ENCODE measurements at places on chromosomes 11 and 22.

- DNase-seq = no peak
These were observed 10.1 kb upstream of the FANCF start for GRCh38 chr11:22635689-22636088.

DNA sequence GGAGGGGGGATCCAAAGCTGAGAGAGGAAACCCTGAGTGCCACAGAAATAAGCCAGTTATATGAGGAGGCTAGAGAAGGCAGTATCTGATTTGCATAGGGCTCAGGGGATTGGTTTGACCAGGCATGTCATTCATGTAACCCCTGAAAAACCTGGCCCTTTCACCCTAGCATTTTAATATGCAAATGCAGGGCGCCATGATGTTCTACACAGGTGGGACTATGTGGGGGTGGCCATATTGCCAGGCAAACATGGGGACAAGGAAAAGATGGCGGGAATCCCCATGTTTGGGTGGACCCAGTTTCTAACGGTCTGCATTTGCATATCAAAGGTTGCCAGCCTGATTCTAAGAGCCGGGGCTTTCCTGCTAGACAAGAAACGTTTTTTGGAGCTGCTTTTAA, 27.2 kb downstream of the CSF2RB start:
- no peak for DNase-seq

- DNase-seq = no peak
These were observed 1188.2 kb upstream of the RAG2 start for GRCh38 chr11:37786214-37786755.

GRCh38 chr11:36107547-36107946, 163.7 kb downstream of the LDLRAD3 start:
- no peak for DNase-seq

DNA sequence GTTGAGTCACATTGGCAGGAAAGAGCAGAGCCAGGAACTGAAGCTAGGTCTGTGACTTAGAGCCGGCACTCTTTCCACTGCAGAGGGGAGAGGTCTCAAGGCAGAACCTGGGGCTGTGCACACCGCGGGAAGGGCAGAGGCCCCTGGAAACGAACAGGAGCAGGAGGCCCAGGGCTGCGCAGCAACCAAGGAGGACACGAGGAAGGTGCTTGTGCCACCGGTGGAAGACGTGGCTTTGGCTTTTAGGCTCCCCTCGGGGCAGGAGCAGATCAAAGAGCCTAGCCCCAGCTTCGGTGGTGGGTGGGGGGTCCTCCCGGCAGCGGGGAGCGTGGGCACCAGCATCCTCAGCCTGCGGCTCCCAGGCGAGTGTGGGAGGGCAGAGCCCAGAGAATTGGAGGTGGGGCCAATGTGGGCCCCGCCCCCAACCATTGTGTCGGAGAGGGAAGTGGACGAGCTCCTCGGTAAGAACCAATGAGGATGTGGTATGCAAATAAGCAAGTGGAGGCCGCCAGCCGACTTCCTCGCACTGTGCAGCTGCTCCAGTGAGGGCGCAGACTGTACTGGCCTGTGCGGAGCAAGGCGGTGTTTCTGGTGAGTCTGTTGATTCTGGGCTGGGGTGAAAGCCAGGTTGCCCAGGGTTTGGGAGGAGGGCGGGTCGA, at the start of gene CCDC116:
Gene CCDC116 (plus strand): TSS at position 524 of the 659 bp plus-strand sequence. CDS start 422 bp downstream, outside the sequence.
- DNase-seq = peak; percentile 18

GRCh38 chr11:114059278-114059983, at the start of gene ZBTB16:
Gene ZBTB16 (plus strand): TSS chr11:114059711. CDS start chr11:114063301, 3,590 bp downstream.
- peak; percentile 23 for DNase-seq

- DNase-seq = no peak
These were observed at the start of gene B3GAT1 for GRCh38 chr11:134412203-134413042. Gene B3GAT1 (minus strand): TSS chr11:134412242. CDS start chr11:134387659, 24,583 bp downstream.

GRCh38 chr22:19059481-19060278, 62.5 kb downstream of the DGCR2 start:
- no peak for DNase-seq

DNA sequence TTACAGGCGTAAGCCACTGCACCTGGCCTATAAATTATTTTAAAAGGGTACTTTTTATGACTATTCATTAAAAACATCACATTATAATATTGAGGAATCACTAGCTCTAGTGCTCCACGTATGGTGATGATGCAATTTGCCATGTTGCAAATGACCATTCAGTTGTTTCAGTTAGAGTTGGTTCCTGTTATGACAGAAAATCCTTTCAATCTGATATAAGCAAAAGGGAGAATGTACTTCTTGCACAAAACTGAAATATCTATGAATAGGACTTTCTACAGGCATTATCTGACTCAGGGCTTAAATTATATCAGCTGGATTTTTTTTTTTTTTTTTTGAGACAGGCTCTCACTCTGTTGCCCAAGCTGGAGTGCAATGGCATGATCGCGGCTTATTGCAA, 45.6 kb upstream of the RRM1 start:
- DNase-seq = no peak

DNA sequence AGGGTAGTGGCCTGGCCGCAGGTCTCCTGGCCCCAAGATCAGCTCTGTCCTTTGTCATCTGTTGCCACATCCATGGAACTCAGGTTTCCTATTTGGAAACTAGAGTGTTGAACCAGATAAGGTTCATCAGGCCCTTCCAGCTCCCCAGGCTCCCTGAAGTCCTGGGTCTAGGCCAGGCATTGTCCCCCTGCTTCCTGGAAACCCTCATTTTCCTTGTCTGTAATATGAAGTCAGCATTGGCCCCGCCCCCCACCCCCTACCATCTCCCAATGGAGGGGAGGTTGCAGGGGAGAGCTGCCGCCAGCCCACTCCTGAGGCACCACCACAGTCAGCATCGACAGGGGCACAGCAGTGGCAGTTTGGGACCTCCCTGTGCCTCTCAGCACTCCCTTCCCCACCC, 9.0 kb upstream of the MS4A10 start:
- DNase-seq = no peak

DNA sequence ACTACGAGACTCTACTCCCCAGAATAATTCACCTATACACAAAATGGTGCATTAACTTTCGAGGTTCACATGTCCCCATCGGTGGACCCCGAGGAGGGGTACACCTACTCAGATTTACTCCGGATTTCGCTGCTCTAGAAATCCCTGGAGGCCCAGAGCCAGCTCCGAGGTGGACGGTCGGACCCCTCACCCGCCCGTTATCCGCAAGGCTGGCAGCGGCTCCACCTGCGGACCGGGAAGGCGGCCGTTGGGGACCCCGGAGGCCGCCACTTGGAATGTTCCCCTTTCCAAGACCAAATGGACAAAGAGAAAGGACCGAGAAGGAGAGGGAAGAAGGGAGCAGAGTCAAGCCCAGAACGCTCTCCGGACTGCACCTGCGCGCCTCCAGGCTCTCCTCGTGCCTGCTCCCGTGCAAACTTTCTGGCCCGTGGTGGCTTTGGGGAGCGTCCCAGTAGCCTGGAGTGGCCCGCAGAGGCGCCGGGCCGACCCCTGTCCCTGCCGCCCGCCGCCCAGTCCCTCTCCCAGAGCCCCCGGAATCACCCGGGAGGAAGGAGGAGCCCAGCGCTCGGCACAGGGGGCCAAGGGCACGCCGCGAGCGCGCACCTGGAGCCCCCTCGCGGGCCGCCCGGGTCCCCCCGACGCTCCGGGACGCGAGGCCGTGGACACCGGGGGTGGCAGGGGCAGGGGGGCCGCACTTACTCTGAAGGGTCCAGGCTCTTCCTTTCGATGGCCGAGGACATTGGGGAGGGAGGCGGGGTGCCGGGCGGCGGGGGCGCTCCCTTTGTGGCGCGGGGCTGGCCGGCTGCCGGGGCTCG, 23.0 kb downstream of the LMO2 start:
- no peak for DNase-seq

GRCh38 chr22:41565403-41566054, 4.7 kb downstream of the CSDC2 start:
- no peak for DNase-seq

- no peak for DNase-seq
These were observed 3.4 kb upstream of the ANO1 start for GRCh38 chr11:70074746-70075145.

- DNase-seq = no peak
These were observed 1430.5 kb downstream of the TBC1D22A start for GRCh38 chr22:48192920-48193319.

GRCh38 chr11:17766073-17766359, 31.4 kb downstream of the KCNC1 start:
- no peak for DNase-seq

DNA sequence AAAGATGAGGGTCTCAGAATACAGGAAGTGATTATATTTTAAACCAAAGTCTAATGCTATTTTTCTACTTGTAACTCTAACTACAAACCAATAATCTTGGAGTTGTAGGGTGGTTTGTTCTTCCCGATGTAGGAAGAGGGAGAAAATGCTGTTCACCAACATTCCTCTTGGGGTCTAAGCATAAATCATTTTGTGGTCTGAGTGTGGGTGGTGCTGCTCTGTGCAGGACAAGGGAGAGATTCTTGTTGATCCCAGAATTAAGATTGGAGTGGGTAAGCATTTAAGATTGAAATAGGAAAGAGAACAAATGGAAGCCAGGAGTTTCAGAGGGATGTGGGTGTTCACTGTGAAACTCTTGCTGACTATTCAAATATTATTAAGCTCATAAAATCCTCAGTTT, 38.6 kb upstream of the MMP13 start:
- no peak for DNase-seq

GRCh38 chr22:44620129-44620840, 81.7 kb upstream of the PRR5 start:
- peak; percentile 90 for DNase-seq

GRCh38 chr11:121946514-121946913, 169.5 kb downstream of the BLID start:
- DNase-seq = no peak

GRCh38 chr11:44407211-44407996, 97.5 kb upstream of the ALX4 start:
- no peak for DNase-seq

DNA sequence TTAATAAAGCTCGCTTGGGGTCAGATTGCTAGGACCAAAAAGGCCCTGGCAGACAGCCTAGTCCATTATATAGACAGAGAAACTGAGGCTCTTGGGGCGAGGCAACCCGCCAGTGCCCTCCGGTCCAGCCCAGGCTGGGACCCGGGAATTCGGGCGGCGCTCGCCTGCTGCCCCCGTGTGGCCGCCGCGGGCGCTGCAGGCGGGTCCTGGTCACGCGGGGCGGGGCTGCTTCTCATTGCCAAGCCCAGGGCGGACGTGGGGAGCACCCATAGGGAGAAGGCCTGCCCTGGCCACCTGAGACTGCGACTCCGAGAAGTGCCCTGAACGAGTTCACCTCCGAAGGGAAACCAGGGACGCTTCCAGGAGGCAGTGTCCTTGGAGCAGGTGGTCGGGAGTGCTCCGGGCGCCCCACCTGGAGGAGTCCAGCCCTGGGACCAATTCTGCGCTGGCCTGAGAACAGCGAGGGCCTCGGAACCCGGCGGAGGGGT, 36.0 kb upstream of the CSNK1E start:
- DNase-seq = no peak

GRCh38 chr11:96073536-96073935, 149.6 kb upstream of the MTMR2 start:
- no peak for DNase-seq

DNA sequence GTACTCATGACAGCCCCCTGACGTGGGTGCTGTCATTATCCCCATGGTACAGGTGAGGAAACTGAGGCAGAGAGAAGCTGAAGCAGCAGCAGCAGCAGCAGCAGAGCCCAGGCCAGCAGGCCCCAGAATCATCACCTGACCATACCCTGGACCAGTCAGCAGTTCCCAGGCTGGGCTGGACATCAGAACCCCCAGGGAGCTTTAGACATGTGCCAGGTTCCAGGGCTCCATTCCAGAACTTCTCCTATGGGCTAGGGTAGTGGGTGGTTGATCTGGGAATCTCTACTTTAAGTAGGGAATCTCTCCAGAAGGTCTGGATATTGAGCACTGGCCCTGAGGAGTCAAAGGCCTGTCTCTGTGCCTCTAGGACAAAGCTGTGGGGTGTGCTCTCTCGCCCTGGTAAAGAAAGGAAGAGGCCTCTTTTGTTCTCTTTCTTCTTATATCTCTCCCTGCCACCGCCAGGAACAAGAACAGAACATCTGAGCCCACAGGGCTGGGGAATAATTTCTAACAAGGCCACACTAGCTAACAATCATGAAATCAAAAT, 26.6 kb downstream of the MAFF start:
- DNase-seq = no peak

DNA sequence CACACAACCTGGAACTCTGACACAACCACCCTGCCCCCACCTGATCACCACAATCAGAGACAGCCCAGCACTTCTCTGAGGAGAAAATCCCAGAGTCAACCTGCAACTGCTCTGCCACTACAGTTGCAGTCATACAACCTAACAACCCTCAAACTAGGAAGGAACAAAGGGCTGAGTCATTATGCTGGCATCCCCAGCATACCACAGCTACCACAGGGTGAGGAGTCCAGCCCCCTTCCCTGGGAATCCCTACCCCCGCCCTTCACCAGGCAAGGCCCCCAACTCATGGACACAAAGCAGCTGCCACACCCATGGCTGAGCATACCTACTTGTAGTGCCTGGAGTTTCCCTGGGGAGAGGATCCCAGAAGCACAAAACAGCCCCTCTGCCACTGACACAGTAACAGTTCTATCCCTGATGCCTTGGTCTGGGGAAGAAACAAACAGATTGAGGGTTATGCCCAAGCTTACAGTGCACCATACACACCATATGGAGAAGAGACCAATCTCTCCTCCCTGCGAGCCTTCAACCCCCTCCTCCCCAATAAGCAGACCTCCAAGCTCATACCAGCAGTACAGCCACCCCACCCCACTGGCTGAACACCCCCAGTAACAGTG, 68.5 kb upstream of the C11orf58 start:
- no peak for DNase-seq

- DNase-seq = no peak
These were observed 2.7 kb upstream of the ARHGAP42 start for GRCh38 chr11:100684101-100685065.

DNA sequence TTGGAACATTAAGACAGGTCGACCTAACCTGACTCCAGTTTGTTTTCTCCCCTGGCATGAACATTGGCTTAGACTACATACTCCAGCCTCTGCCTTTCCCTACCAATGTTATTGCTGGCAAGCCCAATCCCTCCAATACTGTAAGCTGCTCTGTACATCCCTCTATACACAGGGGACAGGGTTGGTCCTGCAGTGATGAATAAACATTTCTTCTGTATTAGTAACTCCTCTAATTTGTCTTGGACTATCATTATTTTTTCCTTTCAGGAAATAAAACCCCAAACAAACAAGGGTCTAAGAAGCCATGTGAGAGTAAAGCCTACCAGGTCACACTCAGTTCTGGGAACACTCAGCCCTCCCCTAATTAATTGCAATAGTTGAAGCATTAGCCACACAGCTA, 35.1 kb upstream of the FJX1 start:
- DNase-seq = no peak

- DNase-seq = no peak
These were observed 82.6 kb downstream of the SEZ6L start for GRCh38 chr22:26251869-26252268.

- DNase-seq = no peak
These were observed 139.8 kb downstream of the CCDC81 start for GRCh38 chr11:86514453-86514852.

DNA sequence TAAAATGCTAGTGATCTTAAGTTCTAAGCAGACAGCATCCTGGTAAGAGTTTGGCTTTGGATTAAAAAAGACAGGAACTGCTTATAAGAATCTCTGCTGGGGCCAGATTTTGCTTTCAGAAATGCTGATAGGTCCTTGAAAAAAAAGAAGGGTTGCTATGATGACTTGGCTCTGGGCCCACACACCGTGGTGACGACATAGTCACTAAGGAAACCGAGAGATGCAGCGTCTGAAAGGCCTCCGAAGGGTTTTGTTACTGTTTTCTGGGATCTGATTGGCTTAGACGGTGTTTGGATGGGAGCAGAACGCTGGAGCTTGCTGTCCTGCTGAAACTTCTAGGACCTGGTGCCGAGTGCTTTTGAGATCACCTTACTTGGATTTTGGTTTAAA, 8.4 kb downstream of the FAM118A start:
- peak; percentile 92 for DNase-seq

GRCh38 chr11:64566042-64566914, 24.7 kb upstream of the SLC22A12 start:
- DNase-seq = peak; percentile 15

Data from NCI-H748 treated with DMSO at 0.1 percent for 48 hours (cell line).